ENCODE measurements at places on chromosomes 4 and X.

GRCh38 chr4:156725257-156725656, 246.3 kb downstream of the PDGFC start:
- no peak for DNase-seq

GRCh38 chr4:8694651-8695151, 102.1 kb downstream of the CPZ start:
- no peak for DNase-seq

DNA sequence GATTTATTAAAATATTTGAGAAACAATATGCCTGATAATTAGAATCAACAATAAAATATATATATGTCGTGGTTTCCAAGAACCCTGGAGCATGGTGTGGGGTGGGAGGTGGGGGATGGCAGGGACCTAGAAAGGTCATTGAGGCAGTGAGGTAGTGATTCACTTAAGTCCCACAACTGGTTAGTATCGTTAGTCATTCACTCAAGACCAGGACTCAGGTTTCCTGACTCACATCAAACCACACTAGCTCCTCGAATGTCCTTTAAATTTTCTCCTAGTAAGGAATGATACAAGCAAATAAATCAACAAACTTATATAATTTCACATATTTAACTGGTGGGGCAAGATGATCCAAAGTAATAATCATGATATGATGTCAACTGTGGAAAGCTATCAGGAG, 158.8 kb upstream of the AADAT start:
- DNase-seq, result no peak

GRCh38 chrX:115642895-115643530, 82.0 kb downstream of the PLS3 start:
- no peak for DNase-seq

Measured in esophagus squamous epithelium (tissue), 5 donors.